ENCODE measurements at places on chromosomes 1 and 21.

DNA sequence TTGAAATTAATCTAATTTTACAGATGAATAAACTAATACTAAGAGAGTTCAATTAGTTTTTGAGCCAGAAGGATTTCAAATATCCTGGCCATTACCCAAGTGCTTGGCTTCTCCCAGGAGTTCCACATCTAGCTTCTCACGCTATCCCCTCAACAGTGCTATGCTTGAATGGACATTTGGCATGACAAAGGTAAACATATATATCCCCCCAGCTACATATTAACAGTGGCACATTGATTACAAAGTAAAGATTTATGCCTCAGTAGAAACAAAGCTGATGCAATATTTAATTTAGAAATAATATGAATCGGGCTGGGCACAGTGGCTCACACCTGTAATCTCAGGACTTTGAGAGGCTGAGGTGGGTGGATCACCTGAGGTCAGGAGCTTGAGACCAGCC lies 434.6 kb upstream of the PRMT6 start:
- DNase-seq = no peak

DNA sequence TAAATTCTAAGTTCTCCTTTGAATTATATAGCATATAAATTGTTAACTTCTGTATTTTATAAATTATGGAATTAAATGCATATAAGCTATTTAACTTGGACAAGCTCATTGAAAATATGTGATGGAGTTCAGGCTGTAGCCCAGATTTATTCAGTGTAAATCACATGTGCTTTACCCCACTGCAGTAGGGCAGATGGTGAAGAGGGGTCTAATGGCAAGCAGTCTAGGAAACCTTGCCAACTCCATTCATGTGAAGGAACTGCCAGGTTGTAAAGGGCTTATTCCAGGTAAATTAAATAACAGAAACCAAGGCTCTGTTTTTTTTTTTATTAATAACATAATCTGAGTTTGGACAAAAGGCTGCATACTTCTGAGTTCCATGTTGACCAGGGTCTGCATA lies 243.2 kb downstream of the NCAM2 start:
- DNase-seq = no peak

DNA sequence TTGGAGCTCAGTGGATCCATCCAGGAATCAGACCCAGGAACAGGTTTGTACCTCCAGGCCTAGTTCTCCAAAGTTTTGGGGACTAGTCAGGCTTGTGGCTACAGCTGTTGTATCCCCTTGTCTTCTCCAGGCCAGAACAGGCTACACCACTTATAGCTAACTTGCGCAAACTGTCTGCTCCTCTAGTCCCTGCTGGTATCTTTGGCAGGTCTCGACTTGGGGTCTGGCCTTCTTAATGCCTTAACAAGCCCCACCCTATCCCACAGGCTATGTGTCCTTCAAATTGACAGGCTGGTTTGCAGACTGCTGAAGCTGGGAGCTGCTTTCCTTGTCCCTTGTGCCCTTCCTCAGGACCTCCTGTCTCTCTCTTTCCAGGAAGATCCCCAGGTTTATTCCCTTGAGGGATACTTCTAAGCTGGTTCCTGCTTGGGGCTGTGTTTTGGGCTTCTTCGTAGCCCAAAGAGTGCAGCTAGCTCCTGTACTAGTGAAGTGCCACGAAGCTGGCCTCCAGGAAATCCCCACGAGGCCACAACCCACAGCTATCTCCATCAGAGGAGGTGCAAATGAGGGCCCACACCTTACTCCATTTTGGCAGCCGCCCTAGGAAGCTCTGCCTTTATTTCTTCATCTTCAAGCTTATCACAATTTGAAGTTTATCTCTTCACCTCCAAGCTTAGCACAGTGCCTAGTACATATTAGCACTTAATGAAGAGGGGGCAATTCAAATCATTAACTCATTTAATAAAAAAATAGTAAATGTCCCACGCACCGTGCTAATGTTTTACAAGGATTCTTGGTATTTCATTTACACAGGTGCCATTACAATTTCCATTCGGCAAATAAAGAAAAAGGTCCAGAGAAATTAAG lies 683 bp upstream of the DMAP1 start:
- DNase-seq = no peak

- no peak for DNase-seq
These were observed 58.9 kb upstream of the TRABD2B start for GRCh38 chr1:48055876-48056764.

DNA sequence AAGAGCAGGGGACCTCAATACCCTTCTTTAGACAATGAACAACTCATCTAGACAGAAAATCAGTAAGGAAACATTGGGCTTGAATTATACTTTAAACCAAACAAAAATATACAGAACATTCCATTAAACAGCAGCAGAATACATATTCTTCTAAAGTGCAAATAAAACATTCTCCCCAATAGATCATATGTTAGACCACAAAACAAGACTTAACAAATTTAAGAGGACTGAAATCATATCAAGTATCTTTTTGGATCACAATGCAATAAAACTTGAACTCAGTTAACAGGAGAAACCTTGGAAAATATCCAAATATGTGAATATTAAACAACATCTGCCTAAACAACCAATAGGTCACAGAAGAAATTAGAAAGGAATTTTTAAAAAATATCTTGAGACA lies 47.7 kb upstream of the HP1BP3 start:
- DNase-seq = no peak

DNA sequence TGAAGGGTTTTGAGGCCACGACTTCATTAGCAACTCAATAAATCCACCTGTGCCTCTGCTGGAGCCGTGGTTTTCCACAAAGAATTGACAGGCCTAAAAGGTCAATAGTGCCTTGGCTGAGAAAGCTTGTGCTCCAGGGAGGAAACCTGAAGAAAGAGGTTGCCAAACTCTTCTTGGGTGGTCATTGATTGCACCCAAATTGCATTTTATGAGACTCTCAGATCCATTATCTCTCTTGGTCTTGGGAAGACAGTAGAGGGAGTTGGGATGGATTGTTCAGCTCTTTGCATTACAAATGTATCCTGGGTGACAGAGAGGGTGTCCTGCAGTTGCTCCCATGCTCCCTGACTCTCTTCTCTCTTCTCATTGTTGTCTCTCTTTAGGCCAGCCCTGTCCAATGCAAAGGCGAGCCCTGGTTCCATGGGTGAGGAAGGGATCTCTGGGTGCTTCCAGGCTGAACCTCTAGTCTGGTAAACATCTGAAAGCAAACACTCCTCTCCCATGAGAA lies 46.1 kb upstream of the HTR1D start:
- DNase-seq = no peak

DNA sequence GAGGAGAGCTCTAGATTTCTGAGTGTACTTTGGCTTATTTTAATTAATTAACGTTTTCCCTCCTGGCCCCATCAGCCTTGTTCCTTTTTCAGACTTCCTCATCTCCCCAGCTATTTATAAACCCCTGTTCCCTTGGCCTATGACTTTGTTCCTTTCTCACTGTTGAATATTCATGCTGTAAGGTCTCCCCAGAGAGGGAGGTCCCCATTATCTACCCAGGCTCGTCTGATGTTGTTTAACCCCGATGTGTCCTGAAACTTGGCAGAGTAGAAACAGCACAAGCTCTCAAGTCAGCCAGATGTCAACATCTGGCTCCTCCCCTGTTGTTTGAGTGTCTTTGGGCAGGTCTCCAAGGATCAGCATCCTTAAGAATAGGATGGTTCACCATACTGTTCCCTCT lies 153.6 kb downstream of the HIVEP3 start:
- no peak for DNase-seq

GRCh38 chr1:242826701-242827336 lies 302.3 kb upstream of the PLD5 start:
- DNase-seq = no peak

DNA sequence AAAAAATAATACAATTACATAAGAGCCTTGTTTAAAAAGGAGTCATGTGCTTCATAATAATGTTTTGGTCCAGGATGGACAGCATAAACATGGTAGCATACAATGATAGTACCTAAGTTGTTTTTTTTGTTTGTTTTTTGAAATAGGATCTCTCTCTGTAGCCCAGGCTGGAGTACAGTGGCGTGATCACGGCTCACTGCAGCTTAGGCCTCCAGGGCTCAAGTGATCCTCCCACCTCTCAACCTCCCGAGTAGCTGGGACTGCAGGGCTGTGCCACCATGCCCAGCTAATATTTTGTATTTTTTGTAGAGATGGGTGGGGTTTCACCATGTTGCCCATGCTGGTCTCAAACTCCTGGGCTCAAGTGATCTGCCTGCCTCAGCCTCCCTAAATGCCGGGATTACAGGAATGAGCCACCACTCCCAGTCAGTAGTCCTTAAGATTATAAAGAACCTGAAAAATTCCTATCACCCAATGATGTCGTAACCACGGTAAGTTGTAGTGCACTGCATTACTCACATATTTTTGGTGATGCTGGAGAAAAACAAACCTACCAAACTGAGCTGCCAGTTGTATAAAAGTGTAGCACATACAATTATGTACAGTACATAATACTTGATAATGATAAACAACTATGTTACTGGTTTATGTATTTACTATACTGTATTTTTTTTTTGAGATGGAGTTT lies 22.4 kb upstream of the RCOR3 start:
- no peak for DNase-seq

- DNase-seq = no peak
These were observed 5.8 kb downstream of the PCNX2 start for GRCh38 chr1:233289676-233290075.

DNA sequence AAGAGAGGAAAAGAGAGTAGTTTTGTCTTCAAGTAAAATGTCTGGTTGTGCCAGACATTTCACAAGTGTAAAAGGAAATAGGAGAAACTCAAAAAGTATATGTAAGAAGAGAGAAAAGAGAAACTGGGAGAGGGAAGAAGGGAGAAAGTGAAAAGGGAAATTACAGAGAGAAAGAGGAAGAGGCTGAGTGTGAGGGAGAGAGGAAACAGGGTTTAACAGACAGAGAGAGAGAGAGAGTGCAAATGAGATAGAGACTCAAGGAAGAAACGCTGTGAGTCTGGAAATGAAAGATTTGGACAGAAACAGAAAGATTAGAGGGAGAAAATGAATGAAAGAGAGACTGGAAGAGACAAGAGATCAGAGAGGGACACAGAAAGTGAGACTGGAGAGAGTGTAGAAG lies 806.2 kb downstream of the PLA2G4A start:
- no peak for DNase-seq

- no peak for DNase-seq
These were observed 2.3 kb upstream of the CELA2A start for GRCh38 chr1:15454256-15454655.
